ENCODE measurements at places on chromosomes 12 and 14.

GRCh38 chr12:109714913-109715244 is 1.3 kb downstream of the FAM222A start:
- DNase-seq = no peak

GRCh38 chr14:86646696-86647690 is 1117.0 kb downstream of the FLRT2 start:
- peak; percentile 24 for DNase-seq

DNA sequence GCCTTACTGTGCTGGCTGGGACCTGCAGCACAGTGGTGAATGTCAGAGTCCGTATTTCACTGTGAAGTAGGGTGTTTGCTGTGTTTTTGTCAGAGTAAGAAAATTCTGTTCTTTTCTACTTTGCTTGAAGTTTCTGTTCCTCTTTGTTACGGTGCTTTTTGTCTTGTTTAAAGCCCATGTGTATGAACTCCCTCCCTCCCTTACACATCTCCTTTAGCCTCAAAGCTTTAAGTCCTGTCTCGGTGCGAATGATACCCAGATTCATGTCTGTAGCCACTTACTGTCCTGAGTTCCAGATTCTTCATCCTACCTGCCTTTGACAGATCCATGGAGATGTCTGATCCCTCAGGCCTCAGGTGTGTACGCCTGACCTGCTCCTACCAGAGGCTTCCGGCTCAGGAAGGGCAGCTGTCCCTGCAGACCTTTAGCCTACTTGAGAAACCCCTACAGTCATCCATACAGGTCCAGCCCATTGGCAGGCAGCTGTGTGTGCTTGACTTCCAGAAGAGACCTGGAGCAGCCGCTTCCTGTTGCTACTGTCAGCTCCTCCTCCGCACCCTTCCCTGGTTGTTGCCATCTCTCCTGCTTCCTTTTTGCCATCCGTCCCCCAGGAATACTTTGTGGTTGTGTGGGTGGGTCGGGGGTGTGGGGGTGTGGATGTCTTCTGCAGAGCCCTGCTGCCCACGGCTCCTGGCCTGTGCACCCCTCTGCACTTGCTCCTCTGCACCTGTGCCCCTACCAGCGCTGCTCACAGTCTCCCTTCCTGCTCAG is 72.9 kb downstream of the DDX51 start:
- DNase-seq = no peak

DNA sequence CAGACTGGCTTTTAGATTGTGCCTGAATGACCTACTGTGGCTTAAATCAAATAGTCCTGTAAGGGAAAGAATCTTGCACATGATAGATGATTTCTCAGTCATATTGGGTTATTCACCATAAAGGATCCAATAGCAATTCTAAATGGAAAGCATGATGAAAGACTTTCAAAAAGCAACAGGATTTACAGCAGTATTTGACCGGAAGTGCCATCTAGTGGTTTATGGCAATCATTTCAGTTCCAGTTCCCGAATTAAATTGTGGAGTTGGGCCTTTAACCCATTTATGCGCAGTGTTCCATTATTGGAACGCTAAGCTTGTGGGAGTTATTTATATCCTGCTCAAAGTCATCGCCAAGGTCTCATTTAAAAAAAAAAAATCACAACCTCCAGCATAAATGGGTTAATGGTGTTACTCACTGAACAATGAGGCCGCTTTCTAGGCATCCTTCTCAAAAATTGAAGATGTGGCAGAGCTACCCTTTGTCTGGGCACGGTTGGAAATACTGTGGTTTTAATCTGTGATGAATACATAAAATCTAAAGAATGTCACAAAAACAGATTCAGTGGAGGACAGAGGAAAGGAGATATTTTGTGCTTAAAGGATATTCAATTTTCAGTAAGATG is 60.8 kb upstream of the REP15 start:
- DNase-seq = peak; percentile 78

DNA sequence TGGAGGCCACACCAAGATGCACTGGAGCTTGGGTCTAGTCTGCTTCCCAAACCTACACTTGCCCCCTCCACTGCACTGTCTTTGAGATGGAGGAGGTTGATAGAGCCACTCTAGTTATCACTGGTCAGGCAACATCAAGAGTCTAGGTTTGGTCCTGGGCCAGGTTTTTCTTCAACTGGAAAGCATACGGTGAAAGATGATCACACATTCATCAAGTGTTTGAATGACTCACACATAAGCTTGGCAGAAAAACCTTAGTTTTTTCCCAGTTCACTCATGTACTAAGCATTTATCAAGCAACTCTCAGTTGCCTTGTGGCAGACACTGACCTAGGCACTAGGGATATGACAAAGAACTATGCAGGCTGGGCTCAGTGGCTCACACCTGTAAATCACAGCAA is 84.5 kb downstream of the PLEKHG3 start:
- DNase-seq = peak; percentile 97

DNA sequence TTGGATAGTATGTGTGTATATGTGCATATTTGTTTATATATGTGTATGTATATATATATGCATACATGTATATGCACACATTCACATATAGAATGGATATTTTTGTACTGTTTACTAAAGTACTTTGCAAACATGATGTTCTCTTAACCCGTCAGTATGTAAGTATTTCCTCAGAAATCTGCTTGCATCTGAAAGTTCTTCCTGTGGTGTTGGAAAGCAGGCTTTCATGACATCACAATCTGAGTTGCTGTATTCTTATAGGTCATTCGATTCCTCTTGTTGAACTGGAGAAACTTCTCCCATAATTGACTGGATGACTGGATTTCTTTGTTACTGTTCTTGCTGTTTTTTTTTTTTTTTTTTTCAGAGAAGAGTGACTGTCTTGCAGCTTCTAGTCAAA is 29.1 kb downstream of the GABARAPL1 start:
- DNase-seq = peak; percentile 2

DNA sequence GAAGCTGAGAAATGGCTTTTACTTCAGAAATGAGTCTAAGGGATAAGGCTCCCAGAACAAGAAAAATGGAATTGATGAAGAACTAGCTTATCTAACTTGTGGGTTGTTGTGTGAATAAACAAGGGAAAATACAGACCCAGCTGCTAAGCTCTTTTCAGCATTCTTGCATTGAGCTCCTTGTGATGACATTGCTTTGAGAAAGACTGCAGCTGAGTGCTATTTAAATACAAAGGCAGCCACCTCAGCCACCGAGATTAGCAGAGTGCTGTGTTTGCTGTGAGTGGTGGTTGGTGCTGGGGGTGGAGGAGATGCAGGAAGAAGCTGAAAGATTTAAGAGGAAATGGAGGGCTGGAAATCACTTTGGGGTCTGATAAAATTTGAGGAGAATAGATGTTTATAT is 396.0 kb upstream of the PRICKLE1 start:
- DNase-seq = no peak

- no peak for DNase-seq
These were observed 91.5 kb downstream of the APAF1 start for GRCh38 chr12:98736352-98737321.
